ENCODE measurements at places on chromosomes 12 and 14.

DNA sequence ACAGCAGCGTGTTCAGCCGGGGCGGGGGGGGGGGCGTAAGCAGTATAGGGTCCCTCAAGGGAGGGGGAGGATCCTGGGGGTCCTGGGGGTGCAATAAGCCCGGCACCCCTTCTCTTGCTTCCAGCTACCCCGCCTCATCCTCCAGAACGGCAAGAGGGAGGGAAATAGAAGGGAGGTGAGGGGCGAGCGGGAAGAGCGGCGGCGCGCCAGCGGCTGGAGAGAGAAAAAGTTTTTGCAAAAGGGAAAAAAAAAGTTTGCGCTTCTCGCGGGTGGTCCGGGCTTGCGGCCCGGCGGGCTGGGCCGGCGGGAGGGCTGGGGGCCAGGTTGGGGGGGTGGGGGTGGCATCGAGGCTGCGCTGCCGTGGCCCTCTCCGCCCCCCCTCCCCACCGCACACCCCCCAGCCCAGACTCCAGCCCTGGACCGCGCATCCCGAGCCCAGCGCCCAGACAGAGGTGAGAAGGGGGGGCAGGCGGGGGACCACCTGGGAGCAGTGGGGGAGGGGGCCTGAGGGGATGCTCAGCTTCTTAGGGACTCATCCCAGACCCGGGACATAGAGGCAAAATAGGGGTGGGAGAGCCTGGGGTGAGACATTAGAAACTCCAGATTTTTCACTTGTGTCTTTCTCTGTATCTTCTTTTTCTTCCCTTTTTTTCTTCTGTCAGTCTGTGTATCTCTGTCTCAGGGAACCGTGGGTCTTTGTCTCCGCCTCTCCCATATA lies at the start of gene GLI1:
Gene GLI1 (plus strand): TSS at position 36 of the 718 bp plus-strand sequence. CDS start 3,907 bp downstream, outside the sequence.
- no peak for DNase-seq

DNA sequence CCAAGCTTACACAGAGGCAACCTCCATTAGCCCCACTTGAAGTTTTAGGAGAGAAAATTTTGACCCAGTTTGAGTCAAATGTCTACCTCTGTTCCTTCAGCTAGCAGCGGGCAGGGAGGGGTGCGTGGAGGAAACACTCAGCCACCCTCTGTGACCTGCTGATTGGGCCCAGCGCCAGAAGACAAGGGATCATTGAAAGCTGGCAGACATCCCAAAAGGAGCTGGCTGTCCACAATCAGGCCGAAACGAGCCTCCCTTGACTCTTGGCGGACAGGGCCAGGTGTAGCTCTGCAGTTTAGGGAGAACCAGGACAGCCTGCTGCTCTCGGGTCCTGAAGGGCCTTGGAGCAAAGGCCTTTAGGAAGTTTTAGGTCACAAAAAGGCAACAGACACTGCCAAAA lies 41.3 kb downstream of the CD9 start:
- DNase-seq: peak; percentile 83

GRCh38 chr12:14878488-14878887 lies 7.2 kb downstream of the MGP start:
- no peak for DNase-seq

DNA sequence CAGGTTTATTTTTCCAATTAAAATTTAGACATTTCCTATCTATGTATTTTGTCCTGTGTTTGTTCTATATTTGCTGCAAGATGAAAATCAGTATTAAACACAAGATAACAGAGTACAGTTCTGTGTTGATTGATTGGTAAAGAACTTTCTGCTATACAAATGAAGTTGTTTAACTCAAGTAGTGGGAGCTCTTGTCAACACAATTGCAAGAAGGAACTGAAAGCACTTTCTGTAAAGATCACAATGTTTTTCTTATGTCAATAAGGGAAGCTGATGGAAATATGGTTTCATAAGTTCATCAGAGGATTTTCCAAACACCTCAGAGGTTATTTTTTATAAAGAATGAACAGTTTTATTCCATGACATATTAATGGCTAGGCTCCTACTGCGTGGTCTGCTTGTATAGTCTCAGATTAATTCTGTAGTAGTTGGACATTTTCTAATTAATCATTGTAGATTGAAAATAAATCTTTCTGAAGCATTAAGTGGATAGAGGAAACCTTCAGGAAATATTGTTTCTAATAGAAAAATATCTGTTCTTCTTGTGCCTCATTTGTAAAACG lies 379.5 kb downstream of the LRFN5 start:
- DNase-seq: no peak

DNA sequence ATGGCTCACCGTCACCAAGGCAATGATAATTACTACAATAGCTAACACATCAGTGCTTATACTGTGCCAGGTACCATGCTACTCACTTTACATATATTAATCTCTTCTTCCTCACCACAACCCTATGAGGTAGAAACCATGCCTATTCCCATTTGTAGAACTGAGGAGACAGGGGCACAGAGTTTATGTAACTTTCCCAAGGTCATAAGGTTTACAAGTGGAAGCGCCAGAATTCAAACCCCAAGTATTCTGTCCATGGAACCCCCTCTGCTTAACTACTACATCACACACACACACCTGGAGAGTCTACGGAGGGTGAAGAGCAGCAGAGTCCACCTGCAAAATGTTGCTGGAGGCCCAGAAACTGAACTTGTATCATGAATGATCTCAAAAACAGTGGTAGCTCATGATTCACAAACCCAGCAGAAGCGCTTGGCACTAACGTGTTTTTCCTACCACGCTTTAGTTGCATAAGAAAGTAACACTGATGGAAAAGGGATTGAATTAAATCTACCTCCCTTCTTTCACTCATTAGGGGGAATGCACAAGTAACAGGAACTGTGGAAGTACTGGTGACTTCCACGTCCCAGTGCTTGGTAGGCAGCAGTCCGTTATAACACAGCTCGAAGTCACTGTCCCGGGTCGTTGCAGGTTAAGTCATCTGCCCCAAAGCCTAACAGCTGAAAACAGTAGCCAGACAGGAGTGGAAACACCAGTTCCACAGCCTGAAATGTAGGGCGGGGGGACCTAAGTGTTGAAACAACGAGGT lies 2.0 kb downstream of the ITPR2 start:
- DNase-seq: no peak

- DNase-seq: no peak
Observed at GRCh38 chr12:20319366-20319765, 49.0 kb upstream of the PDE3A start.

- DNase-seq: no peak
Observed at GRCh38 chr12:6724409-6724797, 557 bp downstream of the COPS7A start.

- DNase-seq: peak; percentile 54
Observed at GRCh38 chr12:50642761-50643160, 121.1 kb upstream of the ATF1 start.

DNA sequence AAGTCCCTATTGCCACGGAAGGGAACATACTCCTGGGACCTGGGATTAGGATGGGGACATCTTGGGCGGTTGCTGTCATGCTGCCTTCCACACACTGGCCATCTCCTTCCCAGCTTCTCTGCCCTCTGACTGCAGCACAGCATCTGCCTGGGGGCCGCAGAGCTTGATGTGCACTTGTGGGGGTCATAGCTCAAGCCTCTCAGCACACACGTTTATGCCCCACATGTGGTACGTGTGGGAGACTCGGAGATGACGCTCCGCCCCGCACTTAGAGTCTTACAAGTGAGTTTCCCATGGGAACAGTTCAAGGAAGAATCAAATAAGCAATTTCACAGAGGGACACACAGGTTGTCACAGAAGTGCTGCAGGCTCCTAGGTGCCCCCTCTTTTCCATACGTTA lies 8.6 kb downstream of the ACADS start:
- DNase-seq: no peak

DNA sequence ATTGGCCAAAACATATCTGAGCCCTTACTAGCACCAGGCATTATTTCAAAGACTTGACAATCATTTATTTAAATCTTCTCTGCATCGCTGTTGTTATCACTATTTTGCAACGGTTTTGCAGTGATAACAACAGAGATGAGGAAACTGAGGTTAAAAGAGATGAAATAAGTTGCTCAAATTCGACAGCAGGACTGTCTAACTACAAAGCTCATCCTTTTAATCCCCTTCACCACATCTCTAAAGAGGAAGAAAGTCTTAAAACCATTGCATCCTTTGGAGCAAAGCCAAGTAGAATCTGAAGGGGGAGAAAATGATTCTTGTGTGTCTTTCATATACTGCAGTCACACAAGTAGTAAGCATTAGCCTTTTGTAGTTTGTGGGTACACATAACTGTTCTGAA lies 14.8 kb upstream of the ETNK1 start:
- DNase-seq: no peak

DNA sequence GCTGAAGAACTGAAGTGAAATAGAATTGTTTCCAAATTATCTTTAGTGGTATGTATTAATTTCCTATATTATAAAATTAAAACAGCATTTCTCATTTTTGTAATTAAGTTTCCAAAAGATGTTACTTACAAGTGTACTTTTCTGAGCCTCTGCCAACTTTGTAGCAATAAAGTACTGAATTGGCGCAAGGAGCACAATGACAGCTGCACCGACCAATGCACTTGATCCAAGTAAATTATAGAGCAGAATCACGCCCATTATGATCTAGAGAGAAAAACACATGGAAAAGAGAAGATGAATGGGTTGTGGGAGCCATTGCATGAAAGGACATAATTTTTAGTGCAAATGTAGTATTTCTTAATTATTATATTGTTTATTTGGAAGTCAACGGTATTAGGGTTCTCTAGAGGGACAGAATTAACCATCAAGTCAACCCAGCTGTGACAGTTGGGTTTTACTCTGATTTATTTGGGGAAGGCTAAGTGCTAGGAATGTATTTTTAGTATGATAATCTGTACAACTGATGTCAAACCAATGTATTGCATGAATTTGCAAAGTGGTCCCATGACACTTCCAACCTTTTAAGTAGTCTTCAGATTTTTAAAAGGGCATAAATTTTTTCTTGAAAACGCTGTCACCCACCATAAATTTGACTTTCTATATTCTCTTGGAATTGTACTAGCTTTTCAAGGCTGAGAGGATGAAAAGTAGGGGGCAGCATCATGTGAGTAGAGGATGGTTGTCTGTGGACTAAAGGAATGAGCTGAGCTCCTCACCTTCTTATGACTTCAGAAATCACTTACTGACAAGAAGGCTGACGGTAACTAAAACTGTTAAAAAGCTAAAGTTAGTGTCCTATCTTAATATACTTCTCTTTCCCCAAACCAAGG lies 33.0 kb downstream of the ABCC9 start:
- DNase-seq: no peak

GRCh38 chr12:40375076-40375475 lies 150.3 kb downstream of the LRRK2 start:
- DNase-seq: no peak

- no peak for DNase-seq
Observed at GRCh38 chr12:69880571-69880970, 55.5 kb downstream of the MYRFL start.

DNA sequence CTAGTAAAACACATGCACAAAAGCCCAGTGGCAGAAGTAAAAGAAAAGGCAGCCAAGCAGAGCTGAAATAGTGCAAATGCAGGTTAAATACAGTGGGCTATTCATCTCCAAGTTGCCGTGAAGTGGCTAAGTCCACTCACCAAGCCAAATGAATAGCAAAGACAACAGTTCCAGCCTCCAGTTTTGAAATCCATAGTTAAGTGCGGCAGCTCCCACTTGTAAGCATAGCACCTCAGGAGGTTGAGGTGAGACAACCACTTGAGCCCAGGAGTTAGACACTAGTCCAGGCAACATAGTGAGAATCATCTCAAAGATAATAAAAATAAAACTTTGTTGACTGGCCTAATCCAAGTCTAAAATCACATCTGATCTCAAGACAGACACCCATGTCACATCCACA lies 9.8 kb upstream of the PHLDA1 start:
- DNase-seq: peak; percentile 16

- no peak for DNase-seq
Observed at GRCh38 chr12:86172913-86173443, 83.2 kb downstream of the MGAT4C start.

DNA sequence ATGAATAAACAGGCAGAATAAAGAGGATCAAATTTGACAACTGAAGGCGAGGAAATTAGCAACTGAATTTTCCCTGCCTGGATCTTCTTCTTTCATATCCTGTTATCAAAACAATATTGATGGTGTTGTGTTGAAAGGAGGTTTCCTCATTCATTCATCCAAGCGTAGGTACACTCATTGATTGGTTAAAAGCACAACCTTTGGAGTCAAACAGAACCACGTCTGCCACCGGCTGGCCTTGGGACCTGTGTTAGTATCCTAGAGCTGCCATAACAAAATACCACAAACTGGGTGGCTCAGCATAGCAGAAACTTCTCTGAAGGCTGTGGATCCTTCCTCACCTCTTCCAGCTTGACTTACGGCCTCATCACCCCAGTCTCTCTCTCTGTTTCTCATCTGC lies 268.6 kb upstream of the PWP1 start:
- no peak for DNase-seq

DNA sequence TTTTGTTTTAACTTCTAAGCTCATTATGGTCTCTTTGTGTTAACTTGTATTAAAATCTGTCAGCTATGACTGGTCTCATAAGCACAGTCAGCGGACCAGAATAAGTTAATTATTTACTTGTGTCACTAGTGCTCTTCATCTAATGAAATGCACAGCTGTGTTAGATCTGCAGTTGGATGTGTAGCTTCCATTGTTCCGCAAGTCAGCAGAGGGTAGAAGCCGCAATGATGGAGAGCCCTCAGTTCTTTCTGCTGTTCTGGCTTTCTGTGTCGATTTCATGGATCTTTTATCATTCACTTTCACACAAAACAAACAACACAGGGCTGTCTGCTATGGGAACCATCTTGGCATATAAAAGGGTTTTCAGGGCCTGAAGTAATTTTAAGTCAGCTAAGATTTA lies 89.3 kb upstream of the RFX4 start:
- DNase-seq: peak; percentile 57

- no peak for DNase-seq
Observed at GRCh38 chr14:61342486-61342885, 21.1 kb downstream of the PRKCH start.

DNA sequence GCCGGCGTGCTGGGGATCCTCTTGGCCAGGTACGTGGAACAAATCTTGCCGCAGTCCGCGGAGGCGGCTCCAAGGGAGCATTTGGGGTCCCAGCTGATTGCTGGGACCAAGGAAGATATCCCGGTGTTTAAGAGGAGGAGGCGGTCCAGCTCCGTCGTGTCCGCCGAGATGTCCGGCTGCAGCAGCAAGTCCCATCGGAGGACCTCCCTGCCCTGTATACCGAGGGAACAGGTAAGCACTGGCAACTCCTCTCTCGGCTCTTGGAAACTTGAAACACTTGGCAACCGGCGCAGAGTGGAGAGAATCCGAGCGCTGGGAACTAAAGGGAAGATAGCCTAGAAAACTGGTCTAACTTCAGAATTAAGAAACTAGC lies 1.7 kb downstream of the PDE3A start:
- no peak for DNase-seq

GRCh38 chr12:54593135-54593534 lies 4.7 kb upstream of the PPP1R1A start:
- no peak for DNase-seq

DNA sequence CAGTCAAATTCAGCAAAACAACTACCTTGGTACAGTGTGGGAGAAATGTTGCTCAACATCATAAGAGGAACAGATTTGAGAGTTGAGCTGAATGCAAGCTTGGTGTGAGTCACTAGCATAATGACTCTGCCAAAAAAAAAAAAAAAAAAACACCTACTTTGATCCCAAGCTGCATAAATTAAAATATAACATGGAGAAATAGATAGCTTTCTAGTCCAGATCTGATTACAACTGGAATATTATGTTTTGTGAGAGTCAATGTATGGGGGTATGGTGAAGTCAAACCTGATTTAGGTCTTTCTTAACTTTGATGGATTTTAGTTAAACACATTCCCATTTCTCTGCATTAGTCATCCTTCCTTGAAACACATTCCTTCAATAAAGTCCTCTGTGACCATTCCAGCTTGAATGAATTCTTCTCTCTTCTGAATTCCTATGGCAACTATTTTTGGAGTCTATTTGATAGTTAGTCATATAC lies 188.1 kb downstream of the SLC5A8 start:
- DNase-seq: no peak

GRCh38 chr12:52790427-52791270 lies 5.3 kb downstream of the KRT3 start:
- DNase-seq: no peak
